ENCODE measurements at places on chromosomes 3 and 15.

DNA sequence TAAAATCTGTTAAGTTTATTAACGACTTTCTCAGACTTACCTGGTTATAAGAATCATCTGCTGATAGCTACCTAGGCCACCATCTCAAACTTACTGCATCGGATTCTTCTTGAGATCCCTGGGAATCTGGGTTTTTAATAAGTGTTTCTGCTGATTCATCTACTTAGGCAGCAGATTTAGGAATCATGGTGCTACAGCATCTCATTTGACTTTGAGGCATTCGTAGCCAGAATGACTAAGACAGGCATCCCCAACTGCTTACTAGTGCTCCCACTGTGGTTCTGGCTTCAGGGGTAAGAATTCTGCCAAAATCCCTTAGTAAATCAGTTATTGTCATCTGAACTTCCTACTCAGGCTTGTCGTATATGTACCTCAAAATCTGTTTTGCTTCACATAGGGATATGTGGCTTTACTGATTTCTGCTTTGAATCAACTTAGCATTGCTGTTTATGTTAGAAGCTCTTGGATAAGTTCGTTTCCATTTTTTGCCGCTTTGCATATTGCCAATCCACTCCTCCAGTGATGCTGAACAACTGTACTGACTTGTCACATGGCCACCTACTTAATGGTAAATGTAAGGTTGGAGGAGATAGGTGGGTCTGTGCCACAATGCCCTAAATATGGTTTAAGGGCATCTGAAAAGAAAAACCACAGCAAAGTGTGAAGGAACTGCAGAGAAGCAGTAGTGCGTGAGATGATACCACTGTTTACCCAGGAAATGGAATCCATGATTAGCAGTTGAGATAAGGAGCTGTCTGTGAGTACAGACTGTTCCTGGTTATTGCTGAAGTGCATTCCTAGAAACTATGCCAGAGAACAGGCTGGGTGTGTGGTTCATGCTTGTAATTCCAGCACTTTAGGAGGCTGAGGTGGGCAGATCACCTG, 60.3 kb downstream of the MAP6D1 start:
- no peak for DNase-seq

DNA sequence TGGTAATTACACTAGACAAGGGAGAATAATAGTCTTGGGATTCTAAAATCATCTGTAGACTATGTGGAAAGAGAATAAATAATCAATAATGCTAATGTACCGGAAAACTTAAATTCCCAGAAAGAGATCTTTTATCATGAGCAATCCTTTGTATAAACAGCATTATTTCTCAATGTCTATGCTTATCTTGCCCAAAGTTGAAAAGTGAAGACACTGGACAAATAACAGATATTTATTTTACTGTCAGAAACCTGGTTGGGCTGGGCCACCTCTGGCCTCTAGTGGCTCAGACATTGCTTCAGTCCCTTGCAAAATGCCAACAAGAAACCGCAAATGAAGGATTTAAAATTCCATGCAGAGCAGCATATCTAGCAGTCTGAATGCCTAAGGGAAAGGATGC, 409.9 kb downstream of the FHIT start:
- DNase-seq, result no peak

DNA sequence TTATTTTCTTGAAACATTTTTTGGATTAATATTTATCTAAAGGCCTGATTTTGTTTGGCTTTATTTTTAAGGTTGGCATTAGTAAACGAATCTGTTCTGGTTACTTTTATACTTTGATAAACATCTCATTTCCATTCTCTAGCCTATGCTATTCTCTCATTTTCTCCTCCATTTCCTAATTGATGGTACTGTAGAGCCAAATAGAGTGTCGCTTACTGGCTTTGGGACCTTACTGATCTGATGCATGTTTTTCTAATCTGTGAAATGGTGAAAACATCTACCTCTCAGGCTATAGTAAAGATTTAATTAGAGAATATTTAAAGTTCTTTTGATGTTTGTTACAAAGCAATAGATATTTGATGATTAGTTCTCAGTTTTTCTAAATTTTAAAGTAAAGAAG, 1.6 kb downstream of the LNP1 start:
- DNase-seq, result no peak

DNA sequence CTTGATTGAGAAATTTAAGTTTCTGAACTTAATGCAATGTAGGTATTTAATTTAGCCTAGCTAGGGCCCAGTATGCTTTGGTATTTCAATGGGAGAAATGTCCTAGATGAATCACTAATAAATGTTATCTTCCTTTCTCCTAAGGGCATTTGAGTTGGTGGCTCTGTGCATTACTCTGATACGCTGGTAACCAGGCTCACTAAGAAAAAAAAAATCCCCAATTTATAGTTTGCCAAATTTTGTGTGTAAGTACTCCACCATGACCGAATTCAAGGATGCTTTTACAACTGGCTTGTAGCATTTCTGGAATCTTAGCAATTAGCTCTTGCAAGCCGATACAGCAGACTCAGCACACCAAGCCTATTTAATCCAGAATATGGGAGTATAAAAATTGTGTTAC, 94.6 kb upstream of the LPP start:
- no peak for DNase-seq

DNA sequence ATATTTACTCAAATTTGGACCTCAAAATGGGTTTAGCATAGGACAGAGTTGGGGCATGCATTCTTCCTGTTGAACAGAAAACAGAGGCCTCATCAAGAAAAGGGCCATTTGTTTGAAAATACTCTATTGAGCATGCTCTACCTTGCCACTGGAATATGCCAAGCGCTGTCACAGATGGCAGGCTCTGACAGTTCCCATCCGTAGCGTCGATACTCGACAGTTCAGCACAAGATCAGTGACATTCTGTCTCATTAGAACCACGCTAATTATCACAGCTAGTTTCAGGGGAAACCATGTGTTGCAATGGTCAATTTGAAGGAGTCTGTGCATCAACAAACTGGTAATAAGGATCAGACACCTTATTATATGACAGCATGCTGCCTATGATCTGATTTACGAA, 54.5 kb downstream of the SATB1 start:
- DNase-seq, result no peak

DNA sequence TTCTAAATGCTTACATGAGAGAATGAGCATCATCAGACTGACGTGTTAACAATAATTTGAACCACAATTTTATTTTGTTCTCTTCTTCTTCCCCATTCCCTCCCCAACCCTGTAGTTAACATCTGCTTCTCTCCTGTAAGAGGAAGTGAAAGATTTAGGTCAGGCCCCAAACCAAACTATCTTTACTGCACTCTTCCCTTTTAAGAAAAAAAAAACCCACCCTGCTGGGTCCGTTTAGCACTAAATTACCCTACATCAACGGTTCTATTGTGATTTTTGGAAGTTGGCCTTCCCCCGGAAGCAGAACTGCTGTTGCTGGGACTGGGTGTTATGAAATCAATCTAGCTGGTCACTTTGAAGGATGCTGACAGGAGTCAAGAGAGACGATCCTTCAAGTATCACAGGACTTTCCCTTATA, 49.4 kb downstream of the NFKBIZ start:
- DNase-seq, result no peak

- peak; percentile 37 for DNase-seq
Observed at GRCh38 chr3:192409201-192409837, 318.0 kb downstream of the FGF12 start.

DNA sequence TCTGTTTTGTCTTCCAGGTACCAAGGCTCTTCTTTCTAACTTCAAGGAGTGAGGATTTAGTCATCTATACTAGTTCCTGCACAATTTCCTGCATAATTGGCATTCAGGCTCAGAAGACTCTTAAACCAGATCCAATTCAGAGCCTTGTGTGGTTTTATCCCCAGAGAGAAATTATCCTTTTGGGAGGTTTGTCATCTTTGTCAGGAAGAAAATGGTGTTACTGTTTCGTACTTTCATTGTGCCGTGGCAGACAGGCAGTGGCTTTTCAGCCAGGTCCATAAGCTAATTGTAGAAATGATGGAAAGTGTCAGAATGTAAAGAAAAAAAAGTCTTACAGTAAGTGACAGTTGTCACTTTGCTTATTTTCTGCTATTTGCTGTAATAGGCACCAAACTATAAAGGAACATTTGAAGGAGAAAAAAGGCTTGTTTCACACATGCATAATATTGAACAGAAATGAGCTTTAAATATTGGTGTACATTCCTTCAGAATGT, 82.8 kb downstream of the CADM2 start:
- DNase-seq, result no peak
